AG04450 (cell line): ENCODE measurements at places on chromosomes 1 and 21.

- no peak for DNase-seq
Measured at GRCh38 chr1:211612786-211613107, 33.8 kb upstream of the SLC30A1 start.

- DNase-seq = no peak
Measured at GRCh38 chr1:102776071-102776470, 332.3 kb downstream of the COL11A1 start.

DNA sequence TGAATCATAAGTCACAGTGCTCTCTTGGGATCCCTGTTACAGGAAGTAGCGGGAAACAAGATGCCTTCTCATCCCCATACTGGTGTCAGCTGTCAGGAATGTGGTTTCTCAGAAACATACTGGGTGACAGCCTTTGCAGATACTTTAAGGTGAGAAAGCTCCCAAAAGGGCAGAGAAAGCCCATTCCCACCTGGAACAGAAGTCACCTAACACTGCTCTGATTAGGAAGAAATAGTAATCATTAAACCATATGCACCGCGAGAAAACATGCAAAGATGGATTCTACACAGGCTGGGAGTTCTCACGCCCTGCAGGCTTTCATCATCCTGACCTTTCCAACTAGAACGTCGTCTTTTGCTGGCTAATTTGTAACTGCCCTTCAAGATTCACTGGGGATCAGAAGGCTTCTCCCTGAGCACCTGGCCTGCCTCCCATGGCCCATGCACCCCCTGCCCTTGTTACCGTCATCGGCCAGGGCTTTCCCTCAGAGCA is 46.2 kb upstream of the SLC44A3 start:
- DNase-seq = no peak

- no peak for DNase-seq
Measured at GRCh38 chr1:109630081-109630897, 10.7 kb downstream of the AMPD2 start.

GRCh38 chr1:165826565-165827267 is 698 bp upstream of the UCK2 start:
- DNase-seq = no peak

GRCh38 chr1:210527091-210527490 is 198.4 kb downstream of the HHAT start:
- DNase-seq = no peak

DNA sequence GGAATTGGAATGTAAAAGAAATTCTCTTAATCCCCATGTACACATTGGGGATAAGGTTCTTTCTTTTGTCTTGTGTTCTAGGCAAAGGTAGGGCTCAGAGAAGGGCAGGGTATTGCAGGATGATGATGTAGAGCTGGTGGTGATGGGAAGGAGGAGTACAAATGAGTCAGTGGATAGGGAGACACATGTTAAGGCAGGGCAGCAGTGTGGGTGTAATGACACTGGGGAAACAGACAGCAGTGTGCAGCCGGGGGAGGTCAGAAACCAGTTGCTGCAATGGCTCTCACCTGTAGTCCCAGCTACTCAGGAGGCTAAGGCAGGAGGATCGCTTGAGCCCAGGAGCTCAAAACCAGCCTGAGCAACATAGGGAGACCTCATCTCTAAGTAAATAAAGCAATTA is 5.1 kb downstream of the NLRP3 start:
- DNase-seq = no peak

DNA sequence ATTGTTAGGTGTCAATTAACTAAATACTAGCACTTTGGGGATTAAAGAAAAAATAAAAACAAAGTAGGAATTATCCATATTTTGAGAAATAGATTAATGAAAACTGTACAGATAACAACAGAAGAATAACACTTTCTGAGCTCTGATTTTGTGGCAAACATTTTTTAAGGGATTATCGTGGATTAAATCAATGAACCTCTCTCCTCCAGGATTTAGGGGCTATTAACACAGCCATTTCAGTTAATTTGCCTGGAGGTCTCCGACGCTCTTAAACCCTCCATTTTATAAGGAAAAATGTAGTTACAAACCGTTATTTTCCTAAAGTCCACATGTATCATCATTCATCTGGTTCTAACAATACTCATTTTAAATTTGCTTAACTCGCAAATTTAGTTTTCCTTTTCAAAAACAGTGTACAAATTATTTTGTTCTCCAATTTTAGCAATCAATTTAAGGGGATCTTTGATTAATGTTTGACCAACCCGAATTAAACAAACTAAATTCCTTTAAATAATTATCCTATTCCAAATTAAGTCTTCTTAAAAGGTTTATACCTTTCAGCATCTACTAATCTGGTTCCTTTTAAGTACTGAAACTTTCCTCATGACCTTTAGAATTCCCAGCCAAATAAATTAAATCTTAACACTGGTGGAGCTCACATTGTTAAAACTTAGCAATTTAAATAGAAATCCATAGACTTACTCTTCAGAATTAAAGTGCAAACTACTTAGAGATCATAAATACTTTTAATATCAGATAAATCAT is 30.7 kb upstream of the RNF187 start:
- DNase-seq = no peak

DNA sequence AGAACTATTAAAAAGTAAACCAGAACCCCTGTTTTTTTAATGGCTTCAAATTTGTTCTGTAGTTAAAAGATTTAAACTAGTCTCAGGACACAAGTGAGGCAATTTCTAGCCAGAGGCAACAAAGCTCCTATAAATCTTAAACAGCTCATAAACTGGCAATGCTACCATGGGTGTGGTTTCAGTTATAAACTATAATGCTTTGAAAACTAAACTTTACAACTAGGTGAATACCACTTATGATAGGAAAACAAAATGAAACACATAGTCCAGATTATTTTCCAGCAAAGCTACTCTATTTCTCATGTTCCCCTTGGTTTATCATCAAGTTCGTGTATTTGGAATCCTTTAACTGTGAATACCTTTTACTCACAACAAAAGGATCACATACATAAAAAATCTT is 282.5 kb downstream of the VAV3 start:
- no peak for DNase-seq

GRCh38 chr1:36705629-36706028 is 222.9 kb upstream of the CSF3R start:
- DNase-seq = no peak

- peak; percentile 29 for DNase-seq
Measured at GRCh38 chr1:115331558-115332331, 6.3 kb downstream of the NGF start.

DNA sequence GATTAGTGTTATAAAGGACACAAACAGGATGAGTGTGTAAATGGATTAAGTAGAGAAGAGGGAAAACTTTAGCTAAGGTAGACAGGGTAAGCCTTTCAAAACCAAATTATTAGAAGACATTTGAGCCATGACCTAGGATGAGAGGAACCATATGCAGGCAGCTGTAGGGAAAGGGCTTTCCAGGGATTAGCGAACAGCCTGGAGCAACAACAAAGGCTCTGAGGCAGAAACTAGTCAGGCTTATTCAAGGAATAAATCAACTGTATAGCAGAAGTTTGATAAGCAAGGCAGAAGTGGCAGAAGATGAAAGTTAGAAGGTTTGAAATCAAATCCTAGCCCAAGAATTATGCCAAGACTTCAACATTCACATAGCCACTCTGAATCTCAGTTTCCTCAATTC is 21.3 kb downstream of the AIDA start:
- no peak for DNase-seq

DNA sequence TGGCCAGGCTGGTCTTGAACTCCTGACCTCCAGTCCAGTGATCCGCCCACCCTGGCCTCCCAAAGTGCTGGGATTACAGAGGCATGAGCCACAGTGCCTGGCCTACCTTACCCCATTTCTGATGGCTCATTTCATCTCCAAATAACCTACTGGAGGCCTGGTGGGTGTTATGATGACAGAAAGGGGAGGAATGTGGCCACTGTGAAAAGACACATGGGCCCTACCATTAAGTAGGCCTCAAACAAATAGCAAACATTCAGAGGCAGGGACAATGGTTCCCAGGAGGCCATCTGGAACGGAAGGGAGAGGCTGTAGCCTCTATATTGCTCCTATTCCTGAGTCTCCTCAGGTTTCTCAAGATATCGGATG is 932 bp upstream of the FCRLA start:
- no peak for DNase-seq

DNA sequence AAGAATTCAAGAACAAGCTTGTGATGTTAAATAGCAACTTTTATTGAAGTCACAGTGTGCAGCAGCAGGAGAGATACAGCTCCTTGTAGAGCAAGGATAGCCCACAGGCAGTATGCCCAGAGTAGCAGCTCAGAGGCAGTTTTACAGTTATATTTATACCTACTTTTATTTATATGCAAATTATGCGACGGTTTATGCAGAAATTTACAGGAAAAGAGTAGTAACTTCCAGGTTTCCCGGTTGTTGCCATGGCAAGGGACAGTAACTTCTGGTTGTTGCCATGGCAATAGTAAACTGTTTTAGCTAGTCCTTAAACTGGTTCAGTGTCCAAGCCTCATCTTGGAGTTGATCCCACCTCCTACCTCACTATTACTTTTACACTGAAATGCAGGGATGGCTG is 344.6 kb upstream of the LYPLAL1 start:
- DNase-seq = no peak

GRCh38 chr21:40153351-40153750 is 286.1 kb downstream of the PCP4 start:
- DNase-seq = no peak

GRCh38 chr1:111776391-111776790 is 20.7 kb downstream of the DDX20 start:
- DNase-seq = peak; percentile 6

- DNase-seq = no peak
Measured at GRCh38 chr1:206023695-206024094, at the start of gene CTSE. Gene CTSE, minus strand, starts transcription at chr1:206023895. Its CDS starts 104 bp downstream, at chr1:206023791.

DNA sequence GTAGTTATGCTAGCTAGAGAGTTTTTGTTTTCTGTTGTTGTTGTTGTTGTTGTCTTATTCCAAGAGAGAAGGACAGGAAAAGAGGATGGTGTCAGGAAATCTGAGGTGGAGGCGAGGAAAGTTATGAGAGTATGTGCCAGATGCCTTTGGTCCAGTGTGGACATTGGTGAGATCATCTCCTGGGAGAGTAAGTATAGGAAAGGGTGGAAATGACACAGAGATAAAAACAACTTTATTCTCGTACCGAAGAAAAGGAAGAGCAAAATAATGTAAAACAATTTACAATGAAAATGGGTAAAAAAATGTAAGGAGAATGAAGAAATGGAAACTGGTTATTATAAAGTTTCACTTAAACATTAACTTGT is 97.4 kb upstream of the ADGRL2 start:
- DNase-seq = no peak

DNA sequence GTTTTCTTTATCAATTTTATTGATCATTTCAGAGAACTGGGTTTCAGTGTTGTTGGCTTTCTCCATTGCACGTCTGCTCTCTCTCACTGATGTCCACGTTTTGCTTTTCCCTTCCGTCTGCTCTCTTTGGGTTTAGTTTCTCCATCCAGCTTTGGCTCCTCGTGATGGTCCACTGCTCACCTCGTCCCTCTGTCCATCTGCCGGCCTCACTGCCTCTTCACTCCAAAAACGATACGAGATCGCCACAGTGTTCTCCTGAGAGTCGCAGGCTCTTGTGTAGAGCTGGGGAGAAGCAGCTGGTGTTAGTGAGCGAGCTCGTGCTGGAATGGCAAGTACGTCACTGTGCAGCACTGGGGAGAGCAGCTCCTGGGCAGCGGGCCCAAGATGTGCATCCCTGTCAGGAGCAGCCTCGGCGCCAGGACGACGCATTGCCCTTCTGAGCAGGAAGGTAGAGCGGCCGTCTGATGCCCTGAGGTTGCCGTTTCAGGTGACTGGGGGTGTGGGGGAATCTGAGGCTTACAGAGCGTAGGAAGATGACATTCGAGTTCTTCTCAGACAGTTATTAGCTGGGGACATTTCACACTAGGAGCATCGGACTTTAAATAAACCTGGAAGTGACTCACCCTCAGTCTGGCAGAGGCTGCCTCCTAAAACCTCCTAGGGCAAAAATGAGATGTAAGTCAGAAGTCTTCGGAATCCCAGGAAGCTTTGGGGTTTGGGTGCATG is 31.4 kb upstream of the PCBP3 start:
- peak; percentile 67 for DNase-seq
